SJSA1 (cell line): ENCODE measurements at places on chromosomes 5 and 9.
A peak's percentile ranks its signal among the peaks of the same experiment; 100 is the strongest.

DNA sequence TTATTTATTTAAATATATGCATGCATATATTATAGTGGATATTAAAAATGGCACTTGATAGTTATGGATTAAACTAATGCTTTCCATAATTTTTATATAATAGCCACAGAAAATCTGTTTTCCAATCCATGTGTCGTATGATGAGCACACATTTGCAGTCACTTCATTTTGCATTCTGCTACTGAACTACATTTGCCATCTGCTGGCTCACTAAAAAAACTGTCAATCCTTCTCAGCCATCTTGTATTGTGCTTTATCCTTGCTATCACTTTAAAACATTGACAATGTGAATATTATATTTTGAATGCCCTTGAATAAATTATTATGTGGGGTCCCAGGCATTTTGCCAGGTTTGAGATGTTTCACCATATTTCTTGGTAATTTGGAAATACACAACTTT is 586.6 kb downstream of the DNAH5 start:
- DNase-seq, result no peak

GRCh38 chr5:140143521-140144258 is 18.0 kb downstream of the IGIP start:
- DNase-seq, result peak; percentile 29

DNA sequence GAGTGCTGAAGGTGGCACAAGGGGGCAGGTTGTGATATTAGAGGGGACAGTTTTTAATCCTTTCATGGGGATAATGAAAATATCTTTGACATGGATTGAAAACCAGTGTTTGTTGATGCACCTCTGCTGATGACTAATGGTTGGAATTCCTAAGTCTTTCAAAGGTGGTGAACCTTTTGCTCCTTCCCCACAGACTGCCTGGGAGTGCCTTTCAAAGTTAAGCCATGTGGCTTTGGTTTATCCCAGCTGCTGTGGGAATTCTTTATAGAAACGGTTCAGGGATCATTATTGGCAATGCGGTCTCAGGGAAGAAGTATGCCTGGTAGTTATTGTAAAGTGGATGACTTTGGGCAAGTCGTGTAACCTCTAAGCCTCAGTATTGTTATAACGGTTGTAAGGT is 45.7 kb downstream of the PIP5K1B start:
- no peak for DNase-seq

- DNase-seq, result no peak
Observed at GRCh38 chr5:86833868-86834267, 216.1 kb downstream of the COX7C start.

- no peak for DNase-seq
Observed at GRCh38 chr9:69569738-69570451, 102.3 kb downstream of the APBA1 start.

- DNase-seq, result no peak
Observed at GRCh38 chr9:21357479-21358460, 7.1 kb upstream of the IFNA6 start.

GRCh38 chr5:137516961-137517360 is 17.8 kb upstream of the SPOCK1 start:
- no peak for DNase-seq

DNA sequence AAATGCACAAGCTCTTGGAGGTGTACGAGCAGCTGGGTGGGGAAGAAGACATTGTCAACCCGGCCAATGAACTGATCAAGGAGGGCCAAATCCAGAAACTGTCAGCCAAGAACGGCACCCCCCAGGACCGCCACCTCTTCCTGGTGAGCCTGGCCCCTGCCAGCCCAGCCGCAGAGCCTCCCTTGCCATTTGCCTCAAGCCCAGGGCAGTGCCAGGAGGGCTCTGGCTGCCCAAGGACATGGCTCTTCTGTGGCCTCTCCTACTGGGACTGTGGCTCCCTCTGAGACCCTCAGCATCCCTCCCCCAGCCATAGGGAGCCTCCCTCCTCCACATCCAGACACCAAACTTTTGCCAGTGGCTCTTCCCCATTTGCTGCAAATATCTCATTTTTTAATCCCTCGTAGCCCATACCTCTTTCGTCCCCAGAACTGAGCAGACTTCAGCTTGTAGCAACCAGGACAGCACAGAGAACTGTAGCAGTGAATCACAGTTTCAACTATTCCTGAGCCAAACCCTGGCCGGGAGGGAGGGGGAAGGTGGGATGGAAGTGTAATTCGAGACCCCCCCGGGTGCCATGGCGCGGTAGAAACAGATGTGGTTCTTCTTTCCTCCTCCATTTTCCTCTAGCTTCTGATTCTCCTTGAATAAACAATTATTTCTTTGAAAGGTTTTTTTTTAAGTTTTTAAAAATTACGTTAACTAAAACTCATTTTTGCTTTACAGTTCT is 44.5 kb upstream of the SUSD3 start:
- no peak for DNase-seq

DNA sequence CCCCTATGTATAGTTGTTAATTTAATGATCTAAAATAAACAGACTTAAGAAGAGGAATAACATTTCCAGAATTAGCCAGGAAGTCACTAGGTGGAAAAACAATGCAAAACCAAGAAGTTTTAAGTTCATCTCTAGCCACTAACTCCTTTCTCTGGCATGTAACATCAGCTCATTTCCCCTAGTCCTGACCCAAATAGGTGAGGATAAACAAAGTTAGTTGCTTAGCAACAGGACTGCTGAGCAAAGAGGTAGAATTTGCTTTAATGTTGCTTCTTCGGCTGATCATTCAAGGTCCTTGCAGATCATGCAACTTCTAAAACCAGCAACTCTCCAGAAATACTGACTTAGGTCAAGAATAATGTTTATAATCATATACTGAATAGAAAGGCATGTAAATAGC is 675.8 kb downstream of the CETN3 start:
- DNase-seq, result no peak

- no peak for DNase-seq
Observed at GRCh38 chr5:73137563-73138530, 17.5 kb downstream of the TMEM171 start.

DNA sequence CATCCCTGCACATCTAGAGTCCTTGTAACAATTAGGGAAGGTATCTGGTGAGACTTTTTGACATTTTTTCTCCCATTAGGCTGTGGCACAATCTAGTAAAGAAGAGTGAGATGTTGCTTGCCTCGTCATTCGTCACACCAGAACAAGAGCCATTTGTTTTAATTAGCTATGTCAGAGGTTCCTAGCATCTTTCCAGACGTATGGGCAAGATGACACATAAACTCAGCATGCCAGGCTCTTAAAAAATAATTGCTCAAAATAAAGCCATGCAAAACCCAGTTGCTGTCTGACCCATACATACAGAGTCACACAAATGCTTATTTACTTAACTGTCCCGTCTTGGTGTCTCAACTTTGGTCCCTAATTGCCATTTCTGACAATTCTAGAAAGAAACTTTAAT is 125.9 kb downstream of the TRPM3 start:
- no peak for DNase-seq

- DNase-seq, result no peak
Observed at GRCh38 chr5:1202798-1203185, 1.4 kb downstream of the SLC6A19 start.

DNA sequence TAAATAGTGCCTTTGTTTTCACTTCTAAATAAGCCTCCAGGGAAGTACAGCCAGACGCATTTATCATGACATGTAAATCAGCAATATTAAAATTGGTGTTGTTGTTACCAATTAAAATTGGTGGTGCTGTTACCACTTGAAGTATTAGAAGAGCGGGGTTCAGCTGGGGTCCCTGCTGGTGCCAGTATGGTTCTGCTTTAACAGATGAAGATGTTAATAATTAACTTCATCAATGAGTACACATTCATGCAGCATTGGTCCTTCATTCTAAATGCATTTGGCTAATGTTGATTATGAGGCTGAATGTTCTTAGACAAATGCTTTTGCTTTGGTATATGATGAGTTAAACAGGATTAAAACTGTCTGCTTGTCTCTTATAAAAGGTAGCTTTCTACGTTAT is 67.6 kb upstream of the TMC1 start:
- DNase-seq, result no peak

GRCh38 chr9:69555802-69556201 is 116.4 kb downstream of the APBA1 start:
- no peak for DNase-seq

DNA sequence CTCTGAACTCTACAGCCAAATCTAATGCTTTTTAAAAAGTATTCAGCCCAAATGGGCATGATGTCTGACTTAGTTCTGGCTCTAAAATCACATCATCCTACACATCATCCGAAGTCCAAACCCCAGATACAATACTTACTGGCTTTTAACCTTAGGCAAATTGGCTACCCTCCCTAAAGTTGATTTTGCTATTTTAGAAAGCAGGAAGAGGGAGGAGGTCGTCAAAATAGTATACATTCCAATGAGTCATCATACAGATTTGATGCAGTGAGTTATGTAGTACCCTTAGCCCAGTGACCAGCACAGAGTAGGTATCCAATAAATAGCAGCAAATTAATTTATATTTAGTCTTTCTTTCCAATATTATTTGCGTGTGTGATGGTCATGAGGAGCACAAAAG is 582.0 kb upstream of the TUSC1 start:
- DNase-seq, result no peak

DNA sequence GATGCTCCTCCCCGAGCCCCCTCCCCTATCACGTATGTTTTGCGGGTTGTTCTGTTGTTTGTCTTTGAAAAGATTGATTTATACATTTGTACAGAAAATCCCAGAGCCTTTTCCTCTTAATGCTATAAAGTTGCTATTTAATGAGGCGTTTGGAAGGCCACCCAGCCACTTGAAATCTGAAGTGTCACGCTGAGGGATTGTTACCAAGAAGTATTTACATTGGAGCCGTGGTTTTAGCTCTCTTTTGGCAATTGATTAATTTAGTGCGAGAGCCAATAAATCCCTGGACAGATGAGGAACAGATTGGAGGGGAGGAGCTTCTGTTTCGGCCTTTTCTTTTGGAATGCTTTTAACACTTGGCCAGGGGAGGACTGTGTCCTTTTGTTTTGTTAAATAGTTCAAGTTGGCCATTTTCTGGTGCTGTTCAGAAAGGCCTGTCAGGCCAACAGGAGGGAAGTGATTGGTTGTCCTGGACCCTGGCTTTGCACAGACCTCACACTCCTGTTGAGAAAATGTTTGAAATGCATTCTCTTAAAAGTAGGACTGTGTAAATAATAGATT is 250.2 kb downstream of the PDZD2 start:
- no peak for DNase-seq

DNA sequence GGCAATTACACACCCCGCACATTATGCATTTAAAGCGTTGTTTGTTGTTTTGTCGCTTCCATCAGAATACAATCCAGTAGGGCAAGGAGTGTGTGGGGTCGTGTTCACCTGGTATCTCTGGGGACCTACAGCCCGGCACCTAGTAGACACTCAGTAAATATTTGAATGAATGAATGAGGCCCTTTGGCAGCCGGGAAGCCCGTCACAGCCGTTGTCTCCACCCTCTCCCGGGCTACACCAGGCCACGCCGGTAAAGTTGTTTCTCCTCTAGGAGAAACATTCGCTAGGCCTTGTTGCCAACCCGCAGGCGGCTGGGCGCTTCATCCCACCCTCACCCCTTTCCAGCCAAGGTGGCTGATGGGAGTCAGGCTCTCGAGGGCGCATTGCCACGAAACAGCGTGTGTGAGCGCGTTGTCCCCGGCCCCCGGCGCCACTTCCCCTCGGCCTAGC is 876 bp upstream of the JAK2 start:
- DNase-seq, result no peak

DNA sequence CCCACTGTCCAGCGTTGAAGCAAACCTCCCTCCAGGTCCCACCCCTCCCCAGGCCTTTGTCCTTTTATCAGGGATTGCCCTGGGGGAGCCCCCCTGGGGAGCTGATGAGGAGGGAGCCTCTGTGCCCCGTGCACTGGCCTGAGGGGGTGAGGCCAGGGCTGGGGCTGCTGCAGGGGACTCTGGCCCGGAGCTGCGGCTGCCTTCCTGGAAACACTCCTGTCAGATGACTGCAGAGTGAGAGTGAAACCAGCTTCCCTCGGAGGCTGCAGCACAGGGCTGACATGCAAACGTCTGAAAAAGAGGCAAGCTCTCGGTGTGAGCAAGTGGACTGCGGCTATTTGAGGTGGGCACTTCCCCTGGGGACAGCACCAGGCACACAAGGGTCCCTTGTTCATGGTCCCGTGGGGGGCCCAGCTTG is 4.6 kb upstream of the TRAF2 start:
- no peak for DNase-seq

GRCh38 chr5:73496984-73497457 is 1.2 kb upstream of the BTF3 start:
- DNase-seq, result peak; percentile 47

DNA sequence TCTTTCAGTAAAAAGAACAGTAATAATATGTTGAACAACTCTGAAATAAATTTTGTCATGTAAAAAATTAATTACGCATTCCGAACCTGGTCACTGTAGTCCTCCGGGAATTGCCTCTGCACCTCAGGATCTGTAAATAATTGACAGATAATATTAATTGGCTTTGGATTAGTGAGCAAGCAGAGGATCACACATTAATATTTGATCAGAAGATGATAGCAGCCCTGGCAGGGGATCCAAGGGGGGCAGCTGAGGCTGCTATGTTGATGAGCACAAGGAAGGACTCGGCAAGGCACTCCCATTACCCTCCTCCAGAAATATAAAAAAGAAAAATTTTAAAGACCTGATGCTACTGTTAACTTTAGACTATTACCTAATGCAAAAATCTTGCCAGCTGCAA is 137.4 kb downstream of the DENND1A start:
- DNase-seq, result no peak

- DNase-seq, result no peak
Observed at GRCh38 chr5:163861670-163862069, 356.3 kb downstream of the MAT2B start.

DNA sequence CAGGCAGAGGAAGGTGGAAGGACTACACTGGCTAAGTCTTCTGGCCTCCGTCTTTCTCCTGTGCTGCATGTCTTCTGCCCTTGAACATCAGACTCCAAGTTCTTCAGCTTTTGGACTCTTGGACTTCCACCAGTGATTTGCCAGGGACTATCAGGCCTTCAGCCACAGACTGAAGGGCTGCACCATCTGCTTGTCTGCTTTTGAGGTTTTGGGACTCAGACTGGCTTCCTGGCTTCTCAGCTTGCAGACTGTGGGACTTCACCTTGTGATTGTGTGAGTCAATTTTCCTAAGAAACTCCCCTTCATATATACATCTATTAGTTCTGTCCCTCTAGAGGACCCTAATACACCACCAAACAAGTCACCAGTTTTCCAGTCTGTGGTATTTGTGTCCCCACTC is 9.7 kb upstream of the ANKDD1B start:
- DNase-seq, result no peak

- no peak for DNase-seq
Observed at GRCh38 chr9:122202111-122202510, 26.6 kb downstream of the LHX6 start.
